ENCODE measurements at places on chromosomes 2 and 18.
A peak's percentile ranks its signal among the peaks of the same experiment; 100 is the strongest.

GRCh38 chr2:102376052-102376591, 20.5 kb downstream of the IL18R1 start:
- no peak for DNase-seq

DNA sequence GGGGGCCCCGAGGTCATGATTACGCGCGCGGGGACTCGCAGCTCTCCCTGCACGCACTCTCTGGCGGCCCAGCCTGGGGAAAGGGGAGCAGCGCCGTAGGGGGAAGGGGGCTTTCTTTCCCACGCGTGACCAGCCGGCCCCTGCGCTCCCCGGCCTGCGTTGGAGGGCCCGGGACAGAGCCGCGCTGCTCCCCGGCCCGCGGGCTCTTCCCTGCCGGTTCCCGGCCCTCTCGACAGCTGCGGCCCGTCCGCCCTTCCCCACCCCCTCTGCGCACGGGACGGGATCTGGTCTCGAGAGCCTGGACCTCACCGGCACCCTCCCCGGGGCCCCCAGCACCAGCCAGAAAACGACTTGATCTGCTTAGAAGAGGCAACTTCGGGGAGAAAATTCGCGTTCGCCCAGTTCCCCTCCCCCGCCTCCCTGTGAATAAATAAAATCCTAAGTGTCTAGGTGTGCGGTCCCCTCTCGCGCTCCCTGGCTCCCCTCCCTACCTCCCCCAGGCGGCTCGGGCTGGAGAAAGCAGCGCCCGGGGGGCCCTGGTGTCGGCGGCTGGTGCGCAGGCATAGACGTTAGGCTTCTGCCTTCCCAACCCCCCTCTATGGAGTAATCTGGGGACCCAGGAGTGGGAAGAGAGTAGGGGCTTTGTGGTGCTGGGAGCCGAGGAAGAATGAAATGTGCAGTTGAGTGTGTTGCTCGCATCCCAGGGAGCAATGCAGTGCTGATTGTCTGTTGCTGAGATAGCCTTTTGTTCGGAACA, 803 bp upstream of the FIGN start:
- peak; percentile 37 for DNase-seq

GRCh38 chr18:37659906-37660305, 94.3 kb upstream of the CELF4 start:
- no peak for DNase-seq

GRCh38 chr18:74139411-74139810, 8.2 kb downstream of the FBXO15 start:
- DNase-seq, result no peak

DNA sequence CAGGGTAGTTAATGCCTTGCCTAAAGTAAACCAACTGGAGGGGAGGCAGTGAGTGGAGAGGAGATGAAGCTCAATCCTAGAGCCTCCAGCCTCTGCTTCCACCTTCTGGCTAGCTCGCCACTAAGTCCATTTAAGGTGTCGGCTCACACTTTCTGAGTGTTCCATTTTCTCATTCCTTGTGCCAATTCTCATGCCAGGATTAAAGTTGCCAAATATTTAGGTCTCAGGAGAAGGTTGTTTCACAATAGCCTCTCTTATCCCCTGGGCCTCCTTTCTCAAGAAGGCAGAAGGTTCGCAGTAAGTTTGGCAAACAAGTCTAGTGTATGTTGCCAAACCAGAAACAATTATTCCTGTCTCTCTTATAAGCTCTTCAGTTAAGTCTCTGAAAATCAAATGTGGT, 57.2 kb downstream of the TACR1 start:
- no peak for DNase-seq

DNA sequence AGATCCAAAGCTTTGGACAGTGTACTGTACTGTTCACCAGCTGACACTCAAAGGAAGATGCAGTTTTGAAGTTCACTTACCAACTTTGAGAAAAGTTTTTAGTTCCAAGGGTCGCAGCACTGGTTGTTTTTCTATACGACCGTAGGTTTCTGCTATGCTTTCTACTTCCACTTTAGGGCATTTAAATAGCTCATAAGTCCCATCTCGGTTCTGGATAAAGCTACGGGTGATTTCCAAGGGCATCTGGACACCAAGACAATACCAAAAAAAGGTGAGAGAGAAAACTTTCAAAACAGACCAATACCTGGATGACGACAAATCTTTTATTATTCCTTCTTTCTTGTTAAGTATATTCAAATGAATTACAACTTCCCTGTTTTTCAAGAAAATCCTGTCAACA, 30.3 kb downstream of the C2orf42 start:
- no peak for DNase-seq

DNA sequence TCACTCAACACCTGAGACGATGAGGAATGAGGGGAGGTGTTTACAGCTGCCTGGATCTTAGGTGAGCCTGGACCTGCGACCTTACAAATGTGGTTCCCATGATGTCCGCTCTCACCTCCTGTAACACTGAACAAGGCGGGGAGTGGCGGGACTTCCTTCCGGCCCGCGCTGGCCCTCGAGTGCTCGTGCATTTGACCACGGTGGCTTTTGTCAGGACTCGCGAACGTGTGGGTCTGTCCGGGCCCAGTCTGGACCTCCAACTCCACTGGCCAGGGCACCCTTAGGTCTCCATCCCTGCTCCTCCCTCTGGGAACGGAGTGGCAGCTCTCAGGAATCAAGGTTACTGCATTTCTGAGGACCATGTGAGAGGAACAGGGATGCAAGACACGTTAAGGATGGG, 263.0 kb upstream of the SALL3 start:
- DNase-seq, result no peak

DNA sequence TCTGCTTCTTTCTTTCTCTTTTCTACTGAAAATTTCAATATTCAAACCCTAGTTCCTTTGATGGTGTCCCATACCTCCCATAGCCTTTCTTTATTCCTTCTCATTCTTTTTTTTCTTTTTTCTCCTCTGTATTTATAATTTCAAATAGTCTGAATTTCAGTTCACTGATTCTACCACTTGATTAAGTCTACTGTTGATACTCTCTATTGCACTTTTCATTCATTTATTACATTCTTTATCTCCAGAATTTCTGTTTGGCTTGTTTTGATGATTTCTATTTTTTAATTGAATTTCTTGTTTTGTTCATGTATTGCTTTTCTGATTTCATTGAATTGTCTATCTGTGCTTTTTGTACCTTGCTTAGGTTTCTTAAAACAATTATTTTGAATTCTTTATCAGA, 111.9 kb upstream of the VRK2 start:
- DNase-seq, result no peak

- DNase-seq, result no peak
Measured at GRCh38 chr2:101064868-101065549, 62.9 kb downstream of the RPL31 start.

DNA sequence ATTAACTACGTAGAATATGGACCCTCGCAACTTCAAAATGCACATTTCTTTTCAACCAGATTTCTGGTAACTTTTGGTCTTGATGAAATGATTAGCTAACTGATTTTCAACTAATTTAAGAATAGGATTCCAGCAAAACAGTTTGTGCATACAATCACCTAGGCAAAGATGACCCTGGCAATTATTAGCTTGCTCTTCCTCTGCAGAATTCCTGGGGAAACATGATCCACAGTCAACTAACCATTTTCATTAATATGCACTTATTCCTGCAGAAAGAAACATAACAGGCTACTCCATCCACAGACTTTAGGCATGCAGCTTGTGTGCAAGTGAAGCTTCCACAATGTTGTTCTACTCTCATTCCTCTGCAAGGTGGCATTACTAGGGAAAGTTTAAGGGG, 1150.8 kb upstream of the FANCL start:
- no peak for DNase-seq

GRCh38 chr2:197914778-197915177, 110.4 kb downstream of the PLCL1 start:
- DNase-seq, result no peak

- DNase-seq, result no peak
Measured at GRCh38 chr2:33380001-33380609, 96.3 kb upstream of the RASGRP3 start.

GRCh38 chr2:206049392-206049791, 36.6 kb downstream of the INO80D start:
- DNase-seq, result no peak

DNA sequence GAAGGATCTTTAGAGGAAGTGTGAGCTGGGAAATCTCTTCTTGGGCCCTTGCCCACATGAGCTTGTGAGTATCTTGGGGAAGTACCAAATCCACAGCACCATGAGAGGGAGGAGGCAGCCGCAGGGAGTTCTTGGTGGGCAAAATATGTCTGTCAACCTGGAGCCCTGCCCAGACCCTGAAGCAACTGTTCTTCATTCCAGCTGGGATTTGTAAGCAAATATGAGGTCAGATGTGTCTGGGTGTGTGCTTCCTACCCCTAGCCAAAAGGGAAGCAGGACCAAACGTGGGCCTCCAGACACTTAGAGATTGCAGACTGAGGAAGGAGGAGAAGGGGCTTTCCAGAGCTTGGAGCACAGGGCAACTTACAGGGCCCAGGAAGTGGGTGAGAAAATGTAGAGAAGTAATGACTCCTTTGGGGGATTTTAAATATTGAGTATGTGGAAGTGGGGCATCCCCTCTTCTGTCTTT, 41.9 kb downstream of the TMEM247 start:
- no peak for DNase-seq

DNA sequence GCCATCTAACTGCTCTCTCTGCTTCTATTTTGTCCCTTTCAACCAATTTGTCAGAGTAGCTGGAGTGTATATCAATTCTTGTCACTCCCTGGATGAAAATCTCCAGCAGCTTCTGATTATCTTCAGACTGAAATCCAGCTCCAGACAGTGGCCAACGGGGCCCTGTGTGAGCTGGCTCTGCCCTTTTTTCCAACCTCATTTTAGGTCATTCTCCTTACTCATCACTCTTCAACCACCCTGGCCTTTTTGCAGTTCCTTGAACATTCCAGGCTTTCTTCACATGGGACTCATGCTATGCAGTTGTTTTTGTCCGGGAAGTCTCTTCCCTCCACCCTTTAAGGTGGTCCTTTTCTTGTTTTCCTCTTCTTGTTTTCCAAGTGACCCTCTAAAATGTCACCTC, 15.4 kb upstream of the FAP start:
- DNase-seq, result no peak

- no peak for DNase-seq
Measured at GRCh38 chr18:77119101-77119850, 13.3 kb downstream of the MBP start.

DNA sequence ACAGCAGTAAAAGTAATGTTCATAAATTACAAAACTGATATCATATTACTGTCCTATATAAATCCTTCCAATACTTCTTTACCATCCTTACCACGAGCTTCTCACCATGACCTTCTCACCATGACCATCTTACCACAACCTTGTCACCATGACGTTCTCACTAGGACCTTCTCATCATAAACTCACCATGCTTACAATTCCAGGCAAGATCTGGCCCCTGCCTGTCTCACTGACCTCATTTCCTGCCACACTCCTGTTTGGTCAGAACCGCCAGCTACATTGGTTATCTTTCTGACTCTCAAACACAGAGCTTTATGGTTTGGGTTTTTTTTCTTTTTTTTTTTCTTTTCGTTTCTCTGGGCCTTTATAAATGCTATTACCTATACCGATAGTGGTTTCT, 827.6 kb downstream of the RNF144A start:
- no peak for DNase-seq

GRCh38 chr2:120189189-120189588, 34.0 kb downstream of the TMEM185B start:
- DNase-seq, result no peak

DNA sequence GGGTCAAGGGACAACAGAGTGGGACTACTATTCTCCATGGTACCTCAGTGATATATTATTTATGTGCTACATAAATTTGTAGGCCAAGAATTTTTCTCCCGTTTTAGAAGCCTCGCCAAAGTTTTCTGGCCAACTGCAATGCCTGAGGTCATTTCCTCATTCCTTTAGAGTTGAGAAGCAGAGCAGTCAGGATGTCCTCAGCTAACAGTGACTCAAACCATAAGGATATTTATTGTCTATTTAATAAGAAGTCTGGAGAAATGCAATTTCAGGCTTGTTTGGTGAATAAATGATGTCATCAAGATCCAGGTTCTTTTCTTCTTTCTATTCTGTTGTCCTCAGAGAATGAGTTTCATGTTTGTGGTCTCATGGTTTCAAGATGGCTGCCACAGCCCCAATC, 91.0 kb downstream of the ADCYAP1 start:
- DNase-seq, result no peak

DNA sequence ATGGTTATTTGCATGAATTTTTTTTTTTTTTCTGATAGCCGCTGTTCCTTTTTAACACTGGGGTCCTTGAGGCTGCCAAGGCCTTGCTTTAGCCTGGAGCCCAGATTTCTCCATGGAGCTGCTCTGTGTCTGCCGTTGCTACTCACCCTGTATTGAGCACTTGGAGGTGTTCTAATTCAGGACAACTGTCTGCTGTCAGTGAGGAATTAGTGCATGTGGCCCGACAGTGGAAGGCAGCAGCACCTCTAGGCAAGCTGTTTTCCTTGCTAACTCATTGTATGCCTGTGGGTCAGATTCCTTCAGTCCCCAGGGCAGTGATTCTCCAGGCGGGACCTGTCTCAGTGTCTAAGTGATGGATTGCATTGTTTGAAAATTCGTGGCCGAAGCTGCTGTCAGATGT, 147.7 kb upstream of the DPP10 start:
- DNase-seq, result no peak

DNA sequence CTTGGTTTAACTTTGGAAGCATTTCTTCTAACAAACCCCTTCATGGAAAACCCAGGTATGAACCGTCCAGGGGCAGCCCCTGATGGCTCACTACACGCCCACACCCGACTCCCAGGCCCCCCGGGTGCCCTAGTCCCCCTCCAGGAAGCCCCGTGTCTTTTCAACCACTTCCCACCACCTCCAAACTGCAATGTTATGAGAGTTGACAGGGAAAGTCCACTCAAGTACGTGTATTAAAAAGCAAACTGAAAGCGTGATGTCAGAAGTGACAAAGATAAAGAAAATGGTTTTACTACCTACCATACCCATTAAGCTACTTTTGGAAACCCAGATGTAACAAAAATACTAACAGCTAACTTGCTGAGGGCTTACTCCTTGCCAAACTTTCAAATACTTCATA, 51.5 kb downstream of the L3MBTL4 start:
- no peak for DNase-seq

DNA sequence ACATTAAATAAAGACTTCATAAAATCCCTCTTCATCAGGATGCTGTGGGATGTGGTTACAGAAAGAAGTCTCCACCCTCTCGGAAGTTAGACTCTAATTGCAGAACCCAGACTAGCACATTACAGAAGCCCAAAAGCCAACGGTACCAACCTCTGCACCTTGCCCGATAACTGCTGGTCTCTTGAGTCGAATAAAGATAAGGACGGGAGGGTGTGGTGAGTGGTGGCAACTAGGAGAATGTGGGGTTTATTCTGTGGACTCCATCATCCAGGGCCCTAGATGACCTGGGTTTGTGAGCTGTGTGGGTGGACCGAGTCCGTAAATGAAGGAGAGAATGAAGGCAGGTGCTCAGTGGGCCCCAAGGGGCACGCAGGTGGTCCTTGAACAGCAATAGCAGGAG, 462.8 kb upstream of the ID2 start:
- DNase-seq, result no peak

GRCh38 chr2:165425556-165425955, 43.9 kb upstream of the CSRNP3 start:
- no peak for DNase-seq

- no peak for DNase-seq
Measured at GRCh38 chr2:11856095-11856494, 109.7 kb downstream of the LPIN1 start.
